ENCODE measurements at places on chromosomes 2 and 18.
A peak's percentile ranks its signal among the peaks of the same experiment; 100 is the strongest.

GRCh38 chr2:120819720-120820210 lies 84.1 kb downstream of the GLI2 start:
- peak; percentile 2 for DNase-seq

DNA sequence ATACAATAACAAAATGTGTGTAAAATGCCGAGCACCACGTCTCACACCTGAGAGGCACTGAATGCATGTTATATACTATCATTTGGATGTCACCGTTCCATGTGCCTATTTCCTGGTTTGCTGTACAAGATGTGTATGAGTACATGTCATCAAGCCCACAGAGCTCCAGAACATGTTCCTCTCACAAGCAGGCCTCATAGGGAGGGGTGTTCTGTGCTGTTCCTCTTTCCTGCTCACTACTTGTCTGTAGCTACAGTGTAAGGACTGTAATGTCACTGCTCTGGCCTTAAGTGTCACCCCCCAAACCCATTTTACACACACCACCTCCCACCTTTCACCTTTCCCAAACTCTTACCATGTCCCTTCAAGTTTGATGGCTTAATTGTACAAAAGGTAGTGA lies 1.8 kb downstream of the AFF3 start:
- DNase-seq, result no peak

DNA sequence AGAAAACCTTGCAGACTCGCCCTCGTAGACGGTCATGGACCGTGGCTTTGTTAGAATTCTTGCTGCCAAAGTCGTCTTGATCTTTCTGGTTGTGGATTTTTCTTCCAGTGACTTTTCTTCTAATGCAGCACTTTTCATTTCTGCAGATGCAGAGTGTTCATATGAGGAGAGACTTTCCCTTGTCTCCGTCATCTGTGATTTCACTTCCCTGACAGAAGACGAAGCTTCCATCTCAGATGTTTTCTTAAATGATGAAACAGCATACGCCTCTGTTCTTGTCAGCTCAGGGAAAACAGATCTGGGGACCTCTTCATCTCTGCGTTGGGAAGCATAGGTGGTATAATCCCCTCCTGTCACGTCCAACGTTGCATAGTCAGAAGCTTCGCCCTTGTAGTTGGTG lies 50.9 kb downstream of the PLEKHA3 start:
- DNase-seq, result no peak

- no peak for DNase-seq
These were observed 1546.3 kb downstream of the LRP1B start for GRCh38 chr2:140584471-140584870.

GRCh38 chr2:165425556-165425955 lies 43.9 kb upstream of the CSRNP3 start:
- DNase-seq, result peak; percentile 10

- DNase-seq, result no peak
These were observed 40.2 kb downstream of the EPAS1 start for GRCh38 chr2:46337208-46337994.
